ENCODE measurements at places on chromosomes 1 and 21.
A peak's percentile ranks its signal among the peaks of the same experiment; 100 is the strongest.

GRCh38 chr21:40658311-40658710 lies 188.6 kb downstream of the DSCAM start:
- DNase-seq, result peak; percentile 94

DNA sequence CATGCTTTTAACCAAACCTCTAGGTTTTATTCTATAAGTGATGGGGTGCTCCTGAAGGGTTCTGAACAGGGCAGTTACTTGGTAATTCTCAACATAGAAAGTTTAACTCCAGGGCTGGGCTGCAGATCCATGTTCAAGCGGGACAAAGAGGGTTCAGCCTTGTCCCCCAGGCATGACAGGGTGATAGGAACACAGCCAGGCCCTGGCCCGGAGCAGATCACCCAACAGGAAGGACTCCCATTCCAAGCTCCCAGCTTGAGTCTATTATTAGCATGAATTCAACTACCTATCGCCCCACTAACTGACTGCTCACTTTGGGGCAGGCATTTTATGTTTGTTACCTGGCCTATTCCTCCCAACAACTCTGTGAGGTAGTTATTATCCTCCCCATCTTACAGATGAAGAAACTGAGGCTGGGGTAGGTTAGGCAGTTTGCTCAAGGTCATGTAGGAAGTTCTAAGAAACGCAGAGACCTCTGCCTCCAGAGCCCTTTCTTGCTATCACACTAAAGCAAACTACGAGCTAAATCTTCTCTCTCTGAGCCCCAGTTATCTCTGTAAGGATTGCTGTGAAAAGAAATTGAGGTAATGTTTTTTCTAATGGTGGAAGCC lies 14.5 kb downstream of the ASAP3 start:
- no peak for DNase-seq

DNA sequence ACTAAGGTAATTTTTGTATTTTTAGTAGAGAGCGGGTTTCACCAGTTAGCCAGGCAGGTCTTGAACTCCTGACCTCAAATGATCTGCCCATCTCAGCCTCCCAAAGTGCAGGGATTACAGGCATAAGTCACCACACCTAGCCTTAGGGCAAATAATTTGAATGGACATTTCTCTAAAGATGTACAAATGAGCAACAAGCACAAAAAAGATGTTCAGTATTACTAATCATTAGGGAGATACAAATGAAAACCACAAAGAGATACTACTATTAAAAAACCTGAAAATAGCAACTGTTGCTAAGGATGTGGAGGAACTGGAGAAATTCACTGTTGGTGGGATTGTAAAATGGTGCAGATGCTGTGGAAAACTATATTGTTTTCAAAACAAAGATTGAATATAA lies 79.1 kb downstream of the GABPA start:
- no peak for DNase-seq

GRCh38 chr1:205576011-205576410 lies 55.8 kb downstream of the ELK4 start:
- DNase-seq, result no peak

- DNase-seq, result peak; percentile 25
Observed at GRCh38 chr1:68213843-68214242, 18.5 kb downstream of the WLS start.

GRCh38 chr1:1122981-1123480 lies 7.1 kb upstream of the C1orf159 start:
- DNase-seq, result no peak

DNA sequence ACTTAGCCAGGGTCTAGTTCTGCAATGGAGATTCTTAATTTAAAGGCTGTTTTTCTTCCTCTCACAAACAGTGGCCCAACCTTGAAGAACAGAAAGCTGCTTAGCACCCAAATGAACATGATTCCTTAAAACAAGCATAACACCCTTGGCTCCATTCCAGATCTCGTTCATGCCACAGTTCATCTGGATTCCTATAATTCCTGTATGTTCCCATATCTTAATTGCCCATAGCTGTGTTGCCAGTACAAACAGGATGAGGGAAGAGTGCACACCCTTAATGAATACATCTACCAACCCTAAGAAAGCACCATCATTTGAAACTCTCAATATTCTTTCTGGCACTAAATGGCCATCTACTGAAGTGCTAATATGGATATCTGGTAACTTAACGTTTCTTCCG lies 45.5 kb downstream of the TGFB2 start:
- peak; percentile 15 for DNase-seq

- peak; percentile 9 for DNase-seq
Observed at GRCh38 chr1:66022904-66023620, 230.4 kb downstream of the PDE4B start.

DNA sequence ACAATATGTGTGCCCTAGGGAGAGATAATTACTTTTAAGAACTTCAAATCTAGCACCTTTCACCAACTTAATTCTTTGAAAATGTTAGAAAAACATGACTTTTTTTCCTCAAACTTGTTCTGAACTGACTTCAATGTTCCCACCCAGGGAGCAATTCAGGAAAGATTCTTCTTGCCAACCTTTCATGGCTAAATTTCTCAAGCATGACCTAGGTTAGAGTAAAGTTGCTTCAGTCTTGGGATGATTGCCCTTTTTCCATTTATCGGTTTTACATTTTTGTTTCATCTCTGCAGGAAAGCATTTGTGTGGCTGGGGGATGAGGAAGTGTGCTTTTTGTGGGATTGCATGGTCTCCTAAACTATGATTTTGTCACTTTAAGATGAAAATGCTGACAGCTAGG lies 647.7 kb downstream of the LTN1 start:
- DNase-seq, result no peak

GRCh38 chr1:169148472-169149252 lies 42.2 kb downstream of the ATP1B1 start:
- no peak for DNase-seq

Data from NCI-H1105 treated with DMSO at 0.1 percent for 48 hours (cell line).